ENCODE measurements at places on chromosomes 7 and 10.

DNA sequence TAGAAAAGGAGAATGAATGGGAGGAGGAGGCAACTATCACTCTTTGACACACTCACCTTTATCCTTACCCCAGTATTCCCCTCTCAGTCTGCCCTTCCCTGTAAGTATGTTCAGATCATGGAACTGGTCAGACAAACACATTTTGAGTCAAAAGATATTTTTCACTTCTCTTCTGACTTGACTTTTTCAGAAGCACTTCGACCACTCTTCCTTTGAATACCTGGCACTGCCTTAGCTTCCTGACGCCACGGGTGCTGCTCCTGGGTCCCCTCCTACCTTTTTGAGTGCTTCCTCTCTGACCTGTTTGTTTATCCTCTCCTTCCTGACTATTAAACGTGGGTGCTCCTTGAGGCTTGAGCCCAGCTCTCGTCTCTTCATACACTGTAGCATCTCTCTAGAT lies 19.8 kb upstream of the C10orf67 start:
- DNase-seq, result no peak

- DNase-seq, result no peak
Observed at GRCh38 chr10:15053061-15053460, 9.3 kb downstream of the OLAH start.

GRCh38 chr10:6543431-6544005 lies 36.6 kb downstream of the PRKCQ start:
- no peak for DNase-seq

DNA sequence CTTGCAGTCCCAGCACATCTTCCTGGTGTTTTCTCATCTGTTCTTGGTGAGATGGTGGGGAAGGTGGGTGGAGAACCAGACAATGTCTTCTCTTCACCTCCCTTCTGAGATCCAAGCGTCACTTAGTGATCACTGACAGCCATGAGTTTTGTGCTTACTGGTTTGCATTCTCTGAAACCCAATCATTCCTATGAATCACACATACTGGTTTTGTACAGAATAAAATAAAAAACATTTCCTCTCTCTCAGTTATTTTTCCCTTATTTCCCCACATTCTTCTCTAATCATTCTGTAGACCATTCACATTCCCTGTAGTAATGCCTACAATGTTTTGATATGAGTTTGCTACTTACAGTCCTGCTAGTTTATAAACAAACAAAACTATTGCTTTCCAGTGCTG lies 143.8 kb upstream of the SLC13A1 start:
- no peak for DNase-seq

- DNase-seq, result no peak
Observed at GRCh38 chr7:112298543-112299100, 92.1 kb downstream of the ZNF277 start.

DNA sequence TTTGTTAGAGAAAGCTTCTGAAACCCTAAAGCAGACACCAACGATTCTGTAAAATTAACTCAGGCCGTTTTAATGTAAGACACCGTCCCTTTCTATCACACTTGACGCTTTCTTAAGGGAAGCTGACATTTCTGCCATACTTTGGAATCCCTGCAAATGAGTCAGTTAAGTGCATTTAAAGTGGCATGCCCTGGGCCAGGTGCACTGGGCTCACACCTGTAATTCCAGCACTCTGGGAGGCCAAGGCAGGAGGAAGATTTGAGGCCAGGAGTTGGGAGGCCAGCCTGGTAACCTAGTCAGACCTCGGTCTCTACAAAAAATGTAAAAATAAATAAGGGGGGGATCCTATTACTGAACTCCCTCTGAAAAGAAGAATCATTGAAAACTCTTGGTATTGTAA lies 4.4 kb downstream of the UBE2H start:
- DNase-seq, result no peak

DNA sequence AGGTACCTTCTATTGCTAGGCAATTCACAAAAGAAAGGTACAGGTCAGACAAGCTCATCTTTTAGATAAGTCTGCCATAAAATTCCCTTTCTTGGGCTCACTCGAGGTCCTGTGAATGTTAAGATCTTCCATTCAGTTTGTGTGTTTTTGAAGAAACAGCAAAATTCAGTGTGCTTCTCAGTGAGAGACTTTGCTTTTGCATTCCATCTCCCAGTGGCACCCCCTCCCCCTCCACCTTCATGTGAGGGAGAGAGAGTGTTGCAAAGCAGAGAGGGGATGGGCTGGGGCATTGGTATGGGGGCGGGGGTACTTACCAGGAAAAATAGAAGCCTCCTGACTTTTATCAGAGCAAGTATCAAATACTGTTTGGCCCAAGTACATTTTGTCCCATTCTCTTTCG lies 3.8 kb upstream of the TECTB start:
- no peak for DNase-seq

DNA sequence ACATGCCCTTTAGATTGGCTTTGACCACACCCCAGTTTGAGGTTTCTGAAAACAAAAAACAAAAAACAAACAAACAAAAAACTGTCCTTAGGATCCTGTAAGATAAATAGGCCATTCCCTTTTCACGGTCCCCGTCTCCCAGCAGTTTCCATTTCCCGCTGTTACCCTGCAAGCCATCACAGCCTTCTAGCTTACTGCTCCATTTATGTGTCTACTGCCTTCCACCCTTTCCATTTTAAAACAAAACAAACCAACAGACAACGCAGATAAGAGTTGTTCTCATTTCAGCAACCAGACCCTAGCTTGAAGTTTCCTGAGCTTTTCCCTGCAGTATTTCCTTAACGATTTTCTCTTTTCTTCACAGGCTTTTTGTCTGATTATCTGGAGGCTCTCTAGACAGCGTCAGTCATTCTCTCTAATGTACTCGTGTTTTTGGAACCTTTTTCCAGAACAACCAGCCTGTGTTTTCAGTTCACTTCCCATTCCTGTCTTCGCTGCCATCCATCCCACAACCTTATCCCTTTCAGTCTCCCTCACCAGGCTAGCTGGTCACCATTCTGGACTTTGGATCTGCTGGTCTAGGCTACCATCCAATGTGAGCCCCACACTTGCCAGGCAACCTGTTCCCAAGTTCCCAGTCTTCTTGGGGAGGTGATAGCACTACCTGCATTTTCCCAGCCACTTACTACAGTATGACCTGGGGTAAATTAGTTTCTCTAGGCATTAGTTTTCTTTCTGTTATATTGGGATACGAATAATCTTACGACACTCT lies 317.3 kb upstream of the FZD1 start:
- no peak for DNase-seq

- DNase-seq, result no peak
Observed at GRCh38 chr10:23073527-23073926, 21.9 kb upstream of the MSRB2 start.

DNA sequence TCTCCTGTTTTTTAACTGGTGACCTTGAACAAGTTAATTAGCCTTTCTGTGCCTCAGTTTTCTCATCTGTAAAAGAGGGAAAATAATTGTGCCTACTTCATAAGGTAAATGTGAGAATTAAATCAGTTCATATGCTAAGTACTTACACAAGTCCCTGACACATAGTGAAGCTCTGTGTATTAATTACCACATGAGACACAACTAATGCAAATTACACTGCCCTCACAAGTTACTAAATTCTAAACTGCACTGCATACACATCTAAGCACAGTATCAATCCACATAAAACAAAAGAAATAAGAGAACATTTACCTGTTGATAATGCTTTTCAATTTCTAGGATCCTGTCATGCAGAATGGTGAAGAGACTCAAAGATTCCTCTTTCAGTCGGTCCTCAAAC lies 22.5 kb downstream of the C10orf67 start:
- DNase-seq, result no peak

DNA sequence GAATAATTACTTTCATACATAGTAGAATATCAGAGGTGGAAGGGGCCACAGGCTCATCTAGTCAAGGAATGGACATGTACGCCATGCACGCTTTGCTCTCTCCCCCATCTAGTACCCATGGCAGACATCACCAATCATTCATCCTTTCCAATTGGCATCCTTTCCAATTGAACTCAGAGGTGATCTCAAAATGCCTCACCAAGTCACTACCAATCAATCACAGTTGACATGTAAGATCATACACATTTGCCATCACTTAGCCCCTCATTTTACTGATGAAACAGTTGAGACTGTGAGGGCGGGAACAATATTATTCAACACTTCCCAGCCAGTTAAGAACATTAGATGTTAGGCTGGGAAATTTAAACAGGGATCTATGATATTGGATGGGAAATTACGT lies 308.4 kb downstream of the FGFR2 start:
- DNase-seq, result no peak

DNA sequence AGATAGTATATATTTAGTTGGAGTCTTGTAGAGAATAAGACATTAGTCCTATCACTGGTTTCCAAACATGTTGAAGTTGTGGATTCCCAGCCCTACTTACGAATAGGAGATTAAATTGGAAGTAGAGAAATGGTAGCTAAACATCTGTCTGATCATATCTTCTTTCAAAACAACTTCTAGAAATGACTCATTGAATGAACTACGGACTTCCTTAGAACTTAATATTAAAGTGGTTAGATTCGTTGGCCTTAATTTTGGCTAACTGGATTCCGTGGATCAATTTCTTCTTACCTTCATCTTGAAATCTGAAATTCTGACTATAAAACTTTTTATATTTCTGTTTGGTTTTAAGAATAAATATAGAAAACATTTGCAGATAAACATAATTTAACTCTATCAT lies 3.4 kb downstream of the PHF14 start:
- DNase-seq, result no peak

GRCh38 chr7:73901231-73901822 lies 40.4 kb downstream of the TMEM270 start:
- DNase-seq, result no peak

GRCh38 chr10:45280113-45280760 lies 35.2 kb downstream of the OR13A1 start:
- DNase-seq, result no peak

- DNase-seq, result peak; percentile 80
Observed at GRCh38 chr7:94698275-94698674, 42.3 kb upstream of the SGCE start.

All from M059J (cell line).